ENCODE measurements at places on chromosomes 2 and 18. TPM values are rescaled to one million over a fixed set of nuclear protein-coding genes. Genes with fewer than 3 reads are reported as not detected.

DNA sequence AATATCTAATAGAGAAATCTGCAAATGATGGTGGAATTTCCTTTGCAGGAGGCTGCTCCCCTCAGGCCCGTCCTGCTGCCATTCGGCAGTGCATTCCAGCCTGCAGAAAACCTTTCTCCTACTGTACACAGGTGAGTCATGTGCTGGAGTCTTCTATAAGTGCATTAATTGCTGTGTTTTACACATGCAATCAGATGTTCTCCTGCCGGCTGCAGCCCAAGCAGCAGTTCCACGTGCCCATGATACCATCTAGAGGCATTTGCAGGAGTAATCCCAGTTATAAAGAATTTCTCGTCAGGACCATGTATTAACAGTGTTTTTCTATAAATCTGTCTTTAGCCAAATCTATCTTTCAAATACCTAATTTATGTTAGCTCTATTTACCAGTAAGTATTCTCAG, 304.7 kb upstream of the HNMT start:
- DNase-seq: peak; percentile 4

GRCh38 chr18:78323453-78324197, 656.0 kb upstream of the SALL3 start:
- DNase-seq: no peak

DNA sequence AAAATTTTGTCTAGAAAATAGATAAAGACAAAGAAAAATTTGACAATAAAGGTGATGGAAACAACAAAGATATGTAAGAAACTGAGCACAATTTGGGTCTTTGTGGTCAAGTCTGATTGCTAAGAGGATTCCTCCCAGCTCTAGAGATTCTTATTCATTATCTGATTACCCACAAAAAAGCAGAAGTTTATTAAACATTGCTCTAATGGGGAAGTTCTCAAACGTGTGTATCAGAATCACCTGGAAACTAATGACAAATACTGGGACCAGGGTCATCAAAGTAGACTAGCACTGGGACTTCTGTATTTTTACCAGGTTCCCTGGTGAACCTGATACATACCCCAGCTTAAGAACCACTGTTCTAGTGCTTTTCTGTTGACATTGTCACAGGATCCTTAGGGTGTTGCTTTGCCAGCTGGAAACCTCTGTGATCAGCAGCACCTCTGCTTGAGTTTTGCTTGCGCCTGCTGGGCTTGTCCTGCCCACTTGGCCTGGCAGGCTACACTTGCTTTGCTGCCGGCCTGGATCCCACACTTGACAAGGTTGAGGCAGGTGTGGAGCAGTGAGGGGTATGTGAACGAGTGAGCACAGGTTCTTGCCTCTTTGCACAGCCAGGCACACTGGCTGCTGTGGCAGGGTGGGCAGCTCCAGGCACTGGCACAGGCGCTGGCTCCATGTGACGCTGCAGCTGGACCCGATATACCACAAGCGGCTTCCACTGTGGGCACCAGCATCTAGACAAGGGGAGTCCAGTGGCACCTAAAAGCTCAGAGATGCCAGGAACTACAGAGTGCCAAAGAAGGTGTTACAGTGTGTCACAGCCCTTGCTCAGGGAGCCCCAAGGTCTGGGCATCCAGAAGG, 6.2 kb upstream of the GORASP2 start:
- DNase-seq: no peak

FAM124B gene
- 0.12 TPM for total RNA-seq

GRCh38 chr2:12663306-12664037, 53.3 kb upstream of the TRIB2 start:
- DNase-seq: no peak

LYPD6B gene
- total RNA-seq: 28.8 TPM
